ENCODE measurements at places on chromosomes 6 and 20.

DNA sequence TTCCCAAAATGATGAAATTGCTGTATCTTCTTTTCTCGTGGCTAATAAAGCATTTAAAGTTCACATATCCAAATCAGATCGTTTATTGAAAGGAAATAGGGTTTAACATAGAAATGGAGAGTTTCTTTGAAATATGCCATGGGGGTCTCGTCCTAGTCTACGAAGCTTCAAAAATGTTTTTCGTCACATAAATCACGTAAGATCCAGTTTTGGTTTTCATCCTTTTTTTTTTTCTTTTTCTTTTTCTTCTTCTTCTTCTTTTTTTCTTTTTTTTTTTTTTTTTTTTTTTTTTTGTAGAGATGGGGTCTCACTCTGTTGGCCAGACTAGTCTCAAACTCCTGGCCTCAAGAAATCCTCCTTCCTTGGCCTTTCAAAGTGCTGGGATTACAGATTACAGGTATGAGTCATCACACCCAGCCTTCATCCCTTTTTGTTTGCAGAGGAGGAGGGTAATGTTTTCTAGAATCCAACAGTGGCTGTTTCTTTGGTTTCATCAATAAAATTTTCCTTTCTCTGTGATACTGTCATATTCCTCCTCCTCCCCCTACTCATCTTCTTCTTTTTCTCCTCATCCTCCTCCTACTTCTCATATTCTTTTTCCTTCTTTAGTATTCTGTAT, 94.7 kb upstream of the LOC128125822 start:
- no peak for DNase-seq

DNA sequence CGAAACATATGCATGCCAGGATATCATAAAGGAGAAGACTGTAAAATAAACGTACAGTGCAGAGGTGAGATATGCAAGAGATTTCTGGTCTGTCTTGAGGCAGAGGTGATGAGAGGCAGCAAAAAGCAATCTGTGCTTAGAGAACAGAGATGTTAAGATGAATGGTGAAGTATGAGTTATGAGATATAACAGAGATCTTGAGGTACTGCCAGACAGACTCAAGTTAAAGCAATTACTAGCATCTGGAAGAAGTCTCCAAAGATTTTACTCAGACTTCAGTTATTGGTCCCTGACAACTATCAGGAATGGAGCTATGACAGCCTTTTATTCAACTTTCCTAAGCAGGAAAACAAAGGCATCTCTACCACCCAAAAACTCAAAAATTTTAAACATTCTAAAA, 122.8 kb upstream of the DST start:
- no peak for DNase-seq

DNA sequence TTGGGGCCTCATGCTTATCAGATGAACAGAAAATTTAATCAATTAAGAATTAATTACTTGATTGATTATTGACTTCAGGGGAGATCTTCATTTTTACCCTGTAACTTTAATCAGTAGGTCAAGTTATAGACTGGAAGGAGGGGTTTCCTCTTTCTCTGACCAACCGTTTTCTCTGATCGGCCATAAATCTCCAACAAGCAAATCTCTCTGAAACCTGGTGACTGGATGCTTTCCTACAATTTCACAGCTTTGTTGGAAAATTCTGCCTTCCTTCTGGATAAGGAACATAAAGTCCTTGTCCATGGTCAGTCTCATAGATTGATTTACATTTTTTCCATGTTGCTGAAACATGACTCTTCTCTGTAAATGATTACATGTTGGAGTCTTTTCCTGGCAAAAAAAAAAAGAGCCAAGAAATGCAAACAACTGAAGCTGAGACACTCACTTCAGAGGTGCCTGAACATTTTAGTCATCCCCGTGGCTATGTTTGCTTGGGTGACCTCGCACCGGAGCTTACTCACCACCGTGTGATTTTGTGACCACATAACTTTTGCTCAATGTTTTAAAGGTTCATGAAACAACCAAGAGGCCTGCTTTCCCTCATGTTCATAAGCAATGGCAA, 31.0 kb downstream of the IRF4 start:
- no peak for DNase-seq

DNA sequence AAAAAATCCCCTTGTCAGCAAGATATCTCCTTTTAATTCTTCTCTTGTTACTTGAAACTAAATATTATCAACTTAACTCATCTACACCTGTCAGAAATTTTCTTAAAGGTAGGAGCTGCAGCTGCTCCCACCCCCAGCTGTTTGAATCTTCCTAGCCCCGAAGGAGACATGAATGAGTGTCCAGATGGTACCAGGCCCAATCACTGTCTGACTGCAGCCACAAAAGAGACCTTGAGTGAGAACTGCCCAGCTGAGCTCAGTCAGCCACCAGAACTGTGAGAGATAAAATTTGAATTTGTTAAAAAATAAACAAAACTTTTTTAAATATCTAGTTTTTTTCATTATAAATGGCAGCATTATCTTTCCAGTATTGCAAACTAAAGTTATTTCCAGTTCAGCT, 84.7 kb downstream of the PRSS35 start:
- DNase-seq: no peak

DNA sequence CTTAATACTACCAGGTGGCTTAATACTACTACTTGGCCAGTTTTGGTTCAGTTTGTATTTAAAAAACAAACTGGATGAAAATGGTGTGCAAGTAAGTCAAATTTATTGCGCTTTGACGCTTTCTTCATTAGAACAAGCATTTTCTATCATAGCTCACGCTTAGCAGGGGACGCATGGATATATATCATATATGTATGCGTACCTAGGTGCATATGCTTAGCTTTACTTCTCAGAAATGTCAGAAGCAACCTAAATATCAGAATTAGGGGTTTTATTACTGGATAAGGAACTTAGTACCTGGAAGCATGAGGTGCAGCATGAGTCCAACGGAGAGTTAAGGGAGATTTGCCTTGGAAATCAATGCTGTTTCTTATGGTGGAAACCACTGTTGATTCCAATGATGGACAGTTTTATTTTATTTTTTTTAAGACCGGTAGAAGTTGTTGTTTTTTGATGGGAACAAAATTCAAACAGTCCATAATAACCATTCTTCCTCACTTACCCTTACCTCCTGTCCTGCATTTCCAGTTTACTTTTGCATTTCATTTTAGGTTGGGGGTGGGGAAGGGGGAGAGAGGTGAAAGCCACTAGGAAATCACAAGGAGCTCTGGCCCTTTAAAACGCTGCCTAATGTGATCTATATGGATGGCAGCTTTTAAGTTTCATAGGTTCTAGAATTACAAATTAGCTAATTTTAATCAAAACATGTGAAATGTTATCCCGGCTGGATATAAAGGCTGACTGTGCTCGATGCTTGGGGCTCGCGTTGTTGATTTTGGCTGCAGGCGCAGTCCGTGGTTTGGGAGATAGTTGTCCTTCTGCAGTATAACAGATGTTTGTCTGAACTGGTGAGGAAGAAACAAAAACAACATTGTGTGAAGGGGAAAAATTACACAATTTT, 2.1 kb downstream of the SOBP start:
- no peak for DNase-seq

GRCh38 chr6:45584127-45584526, 206.4 kb upstream of the SUPT3H start:
- DNase-seq: no peak

DNA sequence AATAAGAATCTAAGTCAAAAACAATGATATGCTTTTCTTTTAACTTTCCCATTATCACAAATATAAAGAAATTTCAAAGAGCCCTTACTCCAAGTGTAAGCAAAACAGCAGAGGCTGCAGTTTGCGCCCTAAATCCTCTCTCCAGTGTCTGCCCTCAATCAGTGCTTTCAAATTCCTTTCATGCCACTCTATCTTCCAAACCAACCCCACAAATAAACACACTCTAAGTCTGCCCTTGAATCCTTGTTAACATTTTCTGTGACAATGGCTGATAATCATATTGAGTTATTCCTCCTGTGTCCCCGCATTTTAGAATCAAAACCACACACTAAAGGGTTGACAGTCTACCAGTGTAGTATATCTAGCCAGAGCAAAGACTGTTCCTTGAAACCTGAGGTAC, 317.9 kb upstream of the MARCKS start:
- no peak for DNase-seq

DNA sequence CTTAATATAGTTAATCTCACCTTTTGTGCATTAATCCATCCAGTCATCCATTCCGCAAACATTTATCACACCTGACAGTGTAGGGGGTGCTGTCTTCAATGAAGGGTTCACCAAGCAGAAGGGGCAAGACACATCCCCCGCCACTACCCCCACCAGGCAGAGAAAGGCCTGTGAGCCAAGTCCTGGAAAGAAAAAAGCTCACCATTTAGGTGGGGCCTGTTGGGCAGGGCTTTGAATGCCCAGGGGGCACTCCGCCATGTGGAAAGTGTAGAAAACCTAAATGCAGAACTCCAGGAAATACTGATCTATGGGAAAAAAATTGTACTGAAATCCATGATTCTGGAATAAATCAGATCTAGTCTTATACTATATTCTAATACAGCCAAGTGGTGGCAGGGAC, 4.8 kb upstream of the STX16 start:
- no peak for DNase-seq

- no peak for DNase-seq
These were observed 204.2 kb downstream of the GRIK2 start for GRCh38 chr6:101597693-101598092.

- no peak for DNase-seq
These were observed 137.5 kb downstream of the FOXA2 start for GRCh38 chr20:22446613-22447446.

DNA sequence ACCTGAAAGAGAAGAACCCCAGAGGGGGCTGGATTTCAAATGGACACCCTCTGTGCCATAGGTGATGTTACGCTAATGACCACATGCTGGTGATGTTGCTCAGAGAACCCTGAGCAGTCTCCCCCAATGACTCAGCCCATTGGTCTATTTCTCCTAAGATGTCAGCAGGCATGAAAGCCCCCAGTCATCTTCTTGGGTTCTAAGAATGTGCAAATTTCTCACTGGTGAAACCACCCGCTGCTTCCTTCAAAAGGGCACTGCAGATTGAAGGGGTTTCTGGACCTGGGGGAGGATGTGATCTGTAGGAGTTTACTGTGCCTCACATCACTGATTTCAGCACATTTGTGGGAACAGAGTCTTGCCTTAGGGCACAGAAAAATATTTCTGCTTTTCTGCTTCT, 298.4 kb upstream of the MOCS1 start:
- no peak for DNase-seq

DNA sequence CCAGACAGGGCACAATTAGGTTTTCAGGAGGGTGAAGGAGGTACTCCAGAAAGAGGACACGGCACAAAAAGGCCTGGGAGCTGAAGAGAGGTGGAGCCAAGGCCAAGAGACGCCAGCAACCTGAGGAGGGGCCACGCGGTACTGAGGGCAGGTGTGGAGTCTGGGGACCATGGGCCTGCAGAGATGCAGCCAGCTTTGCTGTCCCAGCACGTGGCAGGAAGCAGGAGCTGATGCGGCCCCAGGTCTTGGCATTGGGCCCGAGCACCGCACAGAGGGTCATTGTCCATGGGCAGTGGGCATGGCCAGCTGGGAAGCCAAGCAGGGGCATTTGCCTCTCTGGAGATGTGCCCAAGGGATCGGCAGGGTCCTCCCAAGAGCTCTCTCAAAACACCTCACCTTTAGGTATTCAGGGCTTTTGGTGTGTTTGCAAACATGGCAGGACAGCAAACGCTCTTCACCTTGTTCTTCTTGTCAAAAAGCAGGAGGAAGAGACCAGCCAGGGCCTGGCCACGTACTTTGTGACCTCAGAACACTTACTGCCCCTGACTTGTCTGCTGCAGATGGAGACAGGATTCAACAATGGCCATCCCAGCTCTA, 1.4 kb upstream of the BPIFB1 start:
- no peak for DNase-seq

DNA sequence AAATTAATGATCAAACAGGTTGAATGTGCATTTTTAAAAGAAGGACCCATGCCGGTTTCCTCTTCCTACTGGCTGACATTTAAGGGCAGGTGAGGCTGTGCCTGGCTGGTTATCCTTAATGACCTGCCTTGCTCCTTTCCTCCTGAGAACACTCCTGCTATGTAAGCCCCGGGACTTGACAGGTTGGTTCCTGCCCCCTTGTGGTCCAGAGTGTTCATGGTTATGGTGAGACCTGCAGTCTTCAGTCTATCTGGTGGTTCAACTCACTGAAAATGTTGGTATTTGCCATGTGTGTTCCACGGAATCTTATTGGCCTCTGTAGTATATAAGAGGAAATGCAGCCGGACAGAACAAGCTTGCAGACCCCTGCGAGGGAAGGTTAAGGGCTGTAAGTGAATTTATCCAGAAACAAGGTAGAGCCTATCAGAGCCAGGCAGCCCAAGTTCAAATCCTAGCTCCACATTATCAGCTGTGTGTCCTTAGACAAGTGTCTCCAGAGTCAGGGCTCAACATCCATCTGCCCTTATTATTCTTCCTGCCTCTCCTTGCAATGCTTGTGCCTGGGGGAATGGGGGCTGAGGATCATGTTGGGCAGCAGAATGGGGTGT, 5.2 kb upstream of the BPIFA3 start:
- DNase-seq: no peak
